ENCODE measurements at places on chromosomes 5 and 9. TPM values are rescaled to one million over a fixed set of nuclear protein-coding genes. Genes with fewer than 3 reads are reported as not detected.
A peak's percentile ranks its signal among the peaks of the same experiment; 100 is the strongest.

DNA sequence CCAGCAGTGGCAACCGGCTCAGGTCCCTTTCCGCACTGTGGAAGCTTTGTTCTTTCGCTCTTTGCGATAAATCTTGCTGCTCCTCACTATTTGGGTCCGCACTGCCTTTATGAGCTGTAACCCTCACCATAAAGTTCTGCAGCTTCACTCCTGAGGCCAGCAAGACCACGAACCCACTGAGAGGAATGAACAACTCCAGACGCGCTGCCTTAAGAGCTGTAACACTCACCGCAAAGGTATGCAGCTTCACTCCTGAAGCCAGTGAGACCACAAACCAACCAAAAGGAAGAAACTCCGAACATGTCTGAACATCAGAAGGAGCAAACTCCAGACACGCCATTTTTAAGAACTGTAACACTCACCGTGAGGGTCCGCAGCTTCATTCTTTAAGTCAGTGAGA, 103.5 kb downstream of the GLIS3 start:
- peaks cover 11% of the 10 kb centered on the region for H3K36me3 ChIP-seq
- no peaks in the 10 kb centered on the region for H3K4me1 ChIP-seq

DNA sequence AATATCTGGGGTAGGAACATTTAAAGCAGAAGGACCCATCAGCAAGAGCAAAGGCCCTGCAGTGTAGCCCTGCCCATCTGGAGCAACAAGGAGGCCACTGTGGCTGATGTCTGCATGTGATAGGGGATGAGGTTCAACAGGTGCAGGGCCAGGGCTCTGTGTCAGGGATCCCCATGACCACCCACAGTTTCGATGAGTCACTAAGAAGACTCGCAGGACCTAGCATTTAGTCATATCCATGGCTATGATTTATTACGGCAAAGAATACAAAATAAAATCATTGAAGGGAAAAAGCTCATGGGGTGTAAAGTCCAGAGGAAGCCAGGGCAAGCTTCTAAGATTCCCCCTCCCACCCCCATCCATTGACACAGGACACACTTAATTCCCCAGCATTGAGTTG, 188.6 kb downstream of the ADGRV1 start:
- no peak for DNase-seq
- H3K27ac ChIP-seq: no peak overlapping the region
- H3K4me3 ChIP-seq: no peak overlapping the region

DNA sequence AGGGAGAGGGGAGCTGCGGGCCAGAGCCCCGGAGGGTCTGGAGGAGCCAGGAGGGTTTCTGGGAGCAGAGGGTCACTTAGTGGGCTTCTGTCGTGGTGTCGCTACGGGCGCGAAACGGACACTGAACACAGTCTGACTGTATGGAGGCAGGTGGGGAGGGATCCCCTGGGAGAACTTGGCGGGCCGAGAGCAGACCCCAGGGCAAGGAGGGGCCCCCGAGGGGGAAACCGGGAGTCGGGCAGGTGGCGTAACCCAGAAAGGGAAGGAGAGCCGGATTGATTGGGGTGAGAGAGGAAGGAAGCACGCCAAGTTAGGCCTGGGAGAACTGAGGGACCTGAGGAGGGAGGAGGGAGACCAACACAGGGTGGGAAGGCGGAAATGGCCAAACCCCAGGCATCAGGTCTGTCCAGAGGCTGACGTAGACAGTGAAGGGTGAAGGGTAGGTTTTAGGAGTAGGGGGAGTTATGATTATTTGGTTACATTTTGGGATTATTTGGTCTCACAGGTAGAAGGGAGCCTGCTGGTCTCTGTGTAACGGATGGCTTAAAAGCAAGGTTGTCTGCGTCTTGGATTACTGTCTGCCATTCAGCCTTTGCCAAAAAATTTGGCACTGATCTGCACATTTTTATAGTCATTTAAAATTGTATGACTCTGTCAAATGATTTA, 3.3 kb upstream of the MSMP start:
- peaks cover 37% of the 10 kb centered on the region for H3K4me1 ChIP-seq
- peaks cover 9% of the 10 kb centered on the region for H3K36me3 ChIP-seq
- peak overlapping the region; percentile 95 for H3K27ac ChIP-seq
- H3K27me3 ChIP-seq: no peaks in the 10 kb centered on the region
- H3K4me3 ChIP-seq: peak overlapping the region; percentile 94
- DNase-seq: peak; percentile 34

DNA sequence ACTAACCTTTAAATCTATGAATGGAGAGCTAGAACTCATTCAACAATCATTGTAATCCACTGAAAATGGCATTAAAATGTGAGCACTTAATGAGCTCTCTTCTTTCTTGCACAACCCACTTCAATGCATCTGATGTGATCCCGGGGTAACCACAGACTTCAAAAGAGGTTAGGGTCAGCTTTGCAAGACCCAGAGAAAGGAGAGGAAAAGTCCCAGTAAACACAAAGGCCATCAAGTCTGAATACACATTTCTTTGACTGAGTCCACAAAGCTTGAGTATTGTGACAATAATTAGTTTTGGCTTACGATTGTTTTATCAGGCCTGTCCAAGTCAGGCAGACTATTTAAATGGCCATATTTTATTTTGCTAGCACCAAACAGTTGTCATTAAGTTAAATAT, 148.8 kb upstream of the ZNF608 start:
- no peak for DNase-seq
- H3K27me3 ChIP-seq: no peaks in the 10 kb centered on the region
- H3K4me1 ChIP-seq: no peaks in the 10 kb centered on the region
- no peak overlapping the region for H3K27ac ChIP-seq

- H3K4me1 ChIP-seq: peaks cover 32% of the 10 kb centered on the region
- DNase-seq: no peak
These were observed 6.4 kb upstream of the PLPP1 start for GRCh38 chr5:55541056-55541635.

DNA sequence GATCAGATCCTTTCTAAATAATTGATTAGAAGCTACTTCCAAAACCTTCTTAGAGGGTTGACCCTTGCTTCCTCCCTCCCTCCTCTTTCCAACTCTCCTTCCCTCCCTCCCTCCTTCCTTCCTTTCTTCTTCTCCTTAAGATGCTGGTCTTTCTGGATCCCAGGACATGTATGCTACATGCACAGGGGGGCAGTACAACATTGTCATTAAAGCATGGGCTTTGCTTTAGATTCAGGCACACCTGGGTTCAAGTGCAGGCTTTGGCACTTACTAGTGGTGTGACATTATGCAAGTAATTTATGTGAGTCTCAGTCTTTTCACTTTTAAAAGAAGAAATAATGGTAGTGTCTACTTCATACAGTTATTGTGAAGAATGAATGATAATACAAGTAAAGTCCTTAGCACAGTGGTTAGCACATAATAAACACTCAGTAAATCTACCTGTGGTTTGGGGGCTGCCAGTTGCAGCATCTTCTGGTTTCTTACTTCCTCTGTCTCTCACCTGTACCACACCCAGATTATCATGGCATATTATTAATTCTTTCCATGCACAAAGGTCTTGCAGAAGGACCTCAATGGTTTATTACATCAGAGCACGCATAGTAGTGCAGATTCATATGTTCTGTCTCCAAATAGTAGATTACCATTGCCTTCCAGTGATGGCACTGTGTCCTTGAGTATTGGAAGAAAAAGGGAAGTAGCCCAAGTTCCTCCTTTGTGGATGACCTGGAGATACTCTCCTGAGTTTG, 154.1 kb downstream of the ARHGAP26 start:
- H3K4me3 ChIP-seq: no peak overlapping the region
- no peak overlapping the region for H3K27ac ChIP-seq
- H3K27me3 ChIP-seq: no peaks in the 10 kb centered on the region
- peaks cover 13% of the 10 kb centered on the region for H3K4me1 ChIP-seq
- peak; percentile 41 for DNase-seq

GRCh38 chr5:157657516-157657915, 5.3 kb upstream of the SOX30 start:
- no peak overlapping the region for H3K4me3 ChIP-seq
- no peak overlapping the region for H3K27ac ChIP-seq
- peaks cover 6% of the 10 kb centered on the region for H3K4me1 ChIP-seq
- peaks cover 2% of the 10 kb centered on the region for H3K27me3 ChIP-seq
- peaks cover 20% of the 10 kb centered on the region for H3K36me3 ChIP-seq

DNA sequence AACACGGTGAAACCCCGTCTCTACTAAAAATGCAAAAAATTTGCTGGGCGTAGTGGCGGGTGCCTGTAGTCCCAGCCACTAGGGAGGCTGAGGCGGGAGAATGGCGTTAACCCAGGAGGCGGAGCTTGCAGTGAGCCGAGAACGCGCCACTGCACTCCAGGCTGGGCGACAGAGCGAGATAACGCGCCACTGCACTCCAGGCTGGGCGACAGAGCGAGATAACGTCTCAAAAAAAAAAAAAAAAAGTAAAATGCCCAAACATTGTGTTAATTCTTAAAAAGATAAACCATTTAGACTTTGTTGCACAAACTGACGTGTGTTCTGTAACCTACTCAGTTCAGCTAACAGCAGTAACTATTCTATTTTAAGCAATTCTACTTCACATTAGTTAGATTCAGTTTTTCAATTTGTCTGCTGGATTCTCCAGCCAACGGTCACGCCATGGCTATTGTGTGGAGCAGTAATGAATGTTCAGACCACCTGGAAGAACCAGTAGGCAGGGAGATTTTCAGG, 119.3 kb upstream of the MAN2A1 start:
- H3K27ac ChIP-seq: no peak overlapping the region
- no peak for DNase-seq
- no peak overlapping the region for H3K4me3 ChIP-seq
- H3K4me1 ChIP-seq: no peaks in the 10 kb centered on the region
- no peaks in the 10 kb centered on the region for H3K36me3 ChIP-seq

GRCh38 chr9:83066771-83067170, 3.8 kb upstream of the RASEF start:
- H3K36me3 ChIP-seq: no peaks in the 10 kb centered on the region
- DNase-seq: no peak
- no peak overlapping the region for H3K4me3 ChIP-seq
- H3K4me1 ChIP-seq: peaks cover 2% of the 10 kb centered on the region

DNA sequence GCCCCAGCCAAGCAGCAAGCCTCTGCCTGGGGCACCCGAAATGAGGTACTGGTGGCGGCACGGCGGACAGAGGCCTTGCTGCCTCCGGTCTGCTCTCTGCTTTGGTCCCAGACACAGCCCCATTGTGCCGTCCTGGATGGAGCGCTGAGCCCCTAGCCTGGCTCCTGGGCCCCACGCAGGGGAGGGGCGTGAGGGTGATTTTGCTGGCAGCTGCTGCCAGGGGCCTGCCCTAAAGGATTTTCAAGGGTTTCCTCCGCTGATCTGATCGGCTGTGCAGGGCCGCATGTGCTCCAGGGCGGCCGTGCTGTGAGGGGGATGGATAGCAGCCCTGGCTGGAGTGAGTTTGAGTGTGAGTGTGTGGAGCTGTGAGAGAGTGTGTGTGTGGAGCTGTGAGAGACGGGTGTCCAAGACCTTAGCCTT, 1.3 kb downstream of the GPSM1 start:
- no peaks in the 10 kb centered on the region for H3K36me3 ChIP-seq
- H3K27me3 ChIP-seq: no peaks in the 10 kb centered on the region
- no peak overlapping the region for H3K27ac ChIP-seq
- DNase-seq: no peak
- H3K4me1 ChIP-seq: peaks cover 8% of the 10 kb centered on the region

- no peaks in the 10 kb centered on the region for H3K4me1 ChIP-seq
- no peak overlapping the region for H3K4me3 ChIP-seq
- no peaks in the 10 kb centered on the region for H3K36me3 ChIP-seq
- no peak overlapping the region for H3K27ac ChIP-seq
- DNase-seq: no peak
- peaks cover 3% of the 10 kb centered on the region for H3K27me3 ChIP-seq
These were observed 157.3 kb upstream of the ALDH1B1 start for GRCh38 chr9:38235244-38235643.

DNA sequence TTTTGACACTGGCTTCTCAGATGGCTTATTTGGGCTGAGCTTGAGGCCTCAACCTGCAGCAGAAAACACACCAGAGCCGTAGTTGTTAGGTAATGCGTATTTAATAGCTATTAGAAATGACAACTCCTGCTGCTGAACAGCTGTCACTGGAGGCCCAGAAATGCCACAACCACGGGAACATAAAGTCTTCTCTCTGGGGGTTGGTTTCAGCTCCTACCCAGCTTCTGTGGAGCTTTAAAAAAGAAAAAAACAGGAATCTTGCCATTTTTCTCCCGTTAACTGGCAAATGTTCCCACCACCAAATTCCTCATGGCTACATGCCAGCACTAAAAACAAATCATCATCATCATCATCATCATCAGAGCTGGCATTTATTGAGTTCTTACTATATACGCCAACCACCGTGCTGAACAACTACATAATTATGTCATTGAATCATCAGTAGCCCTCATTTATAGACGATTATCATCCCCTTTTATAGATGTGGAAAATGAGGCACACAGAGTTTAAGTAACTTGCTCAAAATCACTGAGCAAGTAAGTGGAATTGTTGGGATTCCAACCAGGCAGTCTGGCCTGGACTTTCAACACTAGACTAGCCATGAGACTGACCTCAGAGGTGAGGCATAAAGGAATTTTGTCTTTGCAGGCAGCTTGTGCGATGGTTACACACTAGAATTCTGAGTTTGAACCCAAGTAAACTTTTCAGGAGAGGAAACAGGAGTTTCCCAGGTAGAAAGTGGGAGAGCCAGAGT, 185.3 kb upstream of the WWC1 start:
- no peaks in the 10 kb centered on the region for H3K36me3 ChIP-seq
- no peak overlapping the region for H3K27ac ChIP-seq

DNA sequence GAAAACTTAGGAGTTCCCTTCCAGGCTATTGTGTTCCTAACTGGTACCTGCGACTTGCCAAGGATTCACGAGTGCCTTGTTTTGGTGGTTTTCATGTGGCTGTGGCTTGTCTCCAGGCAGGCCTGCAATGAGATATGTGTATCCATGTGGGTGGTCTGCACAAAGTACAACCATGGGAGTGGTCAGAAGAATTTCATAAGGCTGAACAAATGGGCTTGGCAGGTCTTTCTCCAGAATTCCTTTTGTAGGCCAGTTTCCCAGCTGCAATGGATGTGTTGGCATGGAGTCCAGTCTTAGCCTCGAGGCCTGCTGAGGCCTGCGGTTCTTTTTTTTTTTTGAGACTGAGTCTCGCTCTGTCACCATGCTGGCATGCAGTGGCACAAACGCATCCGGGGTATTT, 28.8 kb upstream of the MELK start:
- DNase-seq: no peak
- no peaks in the 10 kb centered on the region for H3K4me1 ChIP-seq
- H3K27ac ChIP-seq: no peak overlapping the region

- no peak for DNase-seq
- H3K4me3 ChIP-seq: no peak overlapping the region
- no peaks in the 10 kb centered on the region for H3K36me3 ChIP-seq
- H3K27ac ChIP-seq: no peak overlapping the region
These were observed 350.8 kb downstream of the NFIB start for GRCh38 chr9:13963005-13963653.

- DNase-seq: no peak
- H3K4me3 ChIP-seq: no peak overlapping the region
- H3K36me3 ChIP-seq: no peaks in the 10 kb centered on the region
- peaks cover 57% of the 10 kb centered on the region for H3K27me3 ChIP-seq
- H3K27ac ChIP-seq: no peak overlapping the region
- no peaks in the 10 kb centered on the region for H3K4me1 ChIP-seq
These were observed 62.1 kb upstream of the HSPA9 start for GRCh38 chr5:138637256-138637655.

- peaks cover 7% of the 10 kb centered on the region for H3K4me1 ChIP-seq
- H3K4me3 ChIP-seq: no peak overlapping the region
- H3K27ac ChIP-seq: no peak overlapping the region
- no peak for DNase-seq
These were observed 4.8 kb upstream of the TTC23L start for GRCh38 chr5:34833976-34834793.

ZNG1E gene
- total RNA-seq: 33.9 TPM

SLC25A2 gene
- total RNA-seq: not detected

ADAMTSL1 gene
- not detected for total RNA-seq

PLPP1 gene
- 8.3 TPM for total RNA-seq

SCGB3A1 gene
- not detected for total RNA-seq

CORO2A gene
- total RNA-seq: 8.2 TPM

PFN3 gene
- not detected for total RNA-seq

CFAP157 gene
- total RNA-seq: 0.07 TPM

PCDHA11 gene
- total RNA-seq: not detected

CACNA1B gene
- total RNA-seq: 0.05 TPM

SPINK13 gene
- total RNA-seq: not detected

ALG2 gene
- 11.3 TPM for total RNA-seq
